Left lobe of liver (tissue), 2 donors: ENCODE measurements at places on chromosomes 13 and 19. TPM values are rescaled to one million over a fixed set of nuclear protein-coding genes. Genes with fewer than 3 reads are reported as not detected.

DNA sequence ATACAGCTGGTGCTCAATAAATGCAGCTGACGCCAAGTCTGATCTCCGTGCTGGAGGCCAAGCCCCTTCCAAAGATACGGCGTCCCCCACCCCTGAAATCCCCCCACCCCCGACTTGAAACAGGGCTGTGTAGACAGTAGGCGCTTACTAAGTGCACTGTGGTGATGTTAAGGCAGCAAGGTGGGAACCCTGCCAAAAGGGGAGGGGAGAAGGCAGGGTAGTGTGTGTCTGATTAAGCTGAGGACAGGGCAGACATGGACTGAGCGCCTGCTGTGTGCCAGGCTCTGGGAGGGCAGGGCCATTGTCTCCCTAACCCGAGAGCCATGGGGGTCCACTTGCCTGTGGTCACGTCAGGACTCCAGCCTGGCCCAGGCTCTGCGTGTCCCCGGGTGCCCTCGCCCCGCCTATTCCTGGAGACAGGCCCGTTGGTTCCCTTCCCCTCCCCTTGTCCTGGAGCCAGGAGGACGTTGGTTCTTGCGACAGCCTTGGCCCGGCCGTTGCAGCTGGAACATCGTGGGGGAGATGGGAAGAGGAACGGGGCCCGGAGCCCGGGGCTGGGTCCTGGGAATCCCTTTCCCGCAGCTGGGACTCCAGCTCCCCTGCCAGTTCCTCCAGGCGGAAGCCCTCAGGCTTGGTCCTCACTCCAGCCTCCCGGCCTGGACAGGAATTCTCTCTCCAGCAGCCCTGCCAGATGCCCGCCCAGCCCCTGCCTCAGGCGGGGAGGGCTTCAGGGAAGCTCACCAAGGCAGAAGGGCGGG, 1.7 kb upstream of the ELANE start:
- DNase-seq, result peak; percentile 91

DNA sequence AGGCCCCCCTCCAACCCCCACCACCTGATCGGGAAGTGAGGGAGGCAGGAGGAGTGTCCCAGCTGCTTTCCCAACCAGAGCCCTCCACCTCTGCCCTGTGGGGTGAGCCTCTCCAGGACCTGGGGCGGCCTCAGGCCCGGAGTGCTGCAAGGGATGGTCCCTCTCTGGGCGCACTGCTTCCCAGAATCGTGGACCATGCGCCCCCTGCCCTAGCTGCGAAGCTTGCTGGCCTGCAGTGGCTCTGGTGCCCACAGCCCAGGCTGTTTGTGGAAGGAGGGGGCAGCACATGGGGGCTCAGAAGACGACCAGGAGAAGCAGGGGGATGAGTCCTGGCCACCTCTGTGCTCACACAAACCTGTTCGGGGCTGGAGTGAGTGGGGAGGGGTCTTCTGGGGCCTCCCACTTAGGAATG, 33.6 kb downstream of the CEBPG start:
- no peak for DNase-seq

GRCh38 chr13:106493533-106494220, 41.8 kb downstream of the EFNB2 start:
- DNase-seq, result no peak

- no peak for DNase-seq
Observed at GRCh38 chr19:50238043-50238442, 34.6 kb downstream of the MYH14 start.

GRCh38 chr19:34364830-34365462, at the start of gene GPI:
Gene GPI, plus strand, starts transcription at chr19:34365196. Its CDS starts 71 bp downstream, at chr19:34365267.
- DNase-seq, result peak; percentile 78

GRCh38 chr19:18674616-18675015, 8.9 kb upstream of the CRTC1 start:
- DNase-seq, result no peak

GRCh38 chr13:37263871-37264270, 158.4 kb upstream of the CSNK1A1L start:
- no peak for DNase-seq

DNA sequence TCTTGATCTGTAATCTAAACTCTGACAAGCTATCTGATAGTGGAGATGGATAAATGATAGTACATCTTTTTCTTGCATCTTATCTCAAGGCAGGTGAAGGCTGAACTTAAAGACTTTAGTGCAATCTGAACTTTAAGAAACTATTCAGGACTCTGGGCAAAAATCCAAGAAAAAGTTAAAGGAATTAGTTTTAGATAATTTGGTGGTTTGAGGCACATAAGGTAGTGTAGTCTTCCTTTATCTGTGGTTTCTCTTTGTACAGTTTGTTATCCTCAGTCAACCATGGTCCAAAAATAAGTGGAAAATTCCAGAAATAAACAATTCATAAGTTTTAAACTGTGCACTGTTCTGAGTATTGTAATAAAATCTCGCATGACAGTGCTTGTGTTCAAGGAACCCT, 172.9 kb downstream of the UGGT2 start:
- no peak for DNase-seq

GRCh38 chr13:72700509-72700908, 26.9 kb downstream of the MZT1 start:
- no peak for DNase-seq

IQCN gene
- total RNA-seq, result 2.8 TPM

SIX5 gene
- total RNA-seq, result 12.1 TPM

CELF5 gene
- total RNA-seq, result 0.18 TPM

APC2 gene
- 0.13 TPM for total RNA-seq

TMPRSS9 gene
- 7.5 TPM for total RNA-seq

NCCRP1 gene
- total RNA-seq, result 0.08 TPM

NLRP5 gene
- total RNA-seq, result not detected

ELSPBP1 gene
- total RNA-seq, result not detected

HOMER3 gene
- 2.8 TPM for total RNA-seq
